Stimulated activated CD4-positive, alpha-beta T cell treated with anti-CD3 and anti-CD28 coated beads, Interleukin-4, amount 100 ng/mL, for 24 hours (primary cell): ENCODE measurements at places on chromosomes 1 and 21.

- no peak for DNase-seq
Observed at GRCh38 chr1:38962113-38962512, 20.5 kb upstream of the RHBDL2 start.

DNA sequence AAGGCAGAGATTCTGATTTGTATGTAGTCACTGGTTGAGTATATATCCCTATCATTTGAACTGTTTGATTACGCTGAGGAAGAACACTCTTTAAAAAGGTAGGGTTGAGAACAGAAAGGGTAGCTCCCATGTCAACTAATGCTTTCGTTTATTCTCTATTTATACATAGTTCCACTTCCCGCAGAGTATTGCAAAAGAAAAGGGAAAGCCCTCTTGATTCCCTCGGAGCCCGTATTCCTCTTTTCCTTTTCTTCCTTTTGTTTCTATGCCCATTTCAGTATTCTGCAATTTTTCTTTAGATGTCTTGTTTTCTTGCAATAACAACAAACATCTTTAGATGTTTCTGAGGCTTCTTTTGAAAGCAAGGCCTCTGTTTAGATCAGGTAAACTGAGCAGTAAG is 78.2 kb downstream of the DNTTIP2 start:
- no peak for DNase-seq

- no peak for DNase-seq
Observed at GRCh38 chr1:54875000-54875399, 12.0 kb downstream of the DHCR24 start.

DNA sequence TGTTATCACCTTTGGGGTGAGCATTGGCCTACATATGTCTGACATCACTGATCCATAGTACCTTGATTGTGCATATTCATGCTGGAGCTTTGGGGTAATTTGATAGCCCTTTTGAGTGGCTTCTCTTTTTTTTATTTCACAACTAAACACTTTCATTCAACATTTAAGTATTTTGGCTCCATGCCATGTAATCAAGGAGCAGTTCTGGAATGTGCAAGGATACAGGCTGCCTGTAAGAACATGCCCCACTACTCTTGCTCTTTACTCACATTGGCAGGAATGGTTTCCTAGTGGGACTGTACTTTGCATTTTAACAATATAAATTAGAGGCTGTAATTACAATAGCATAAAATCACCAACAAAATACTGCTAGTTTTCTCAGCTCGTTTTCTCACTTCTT is 300.7 kb upstream of the SPAG17 start:
- no peak for DNase-seq

- no peak for DNase-seq
Observed at GRCh38 chr1:155608888-155609225, 1.2 kb upstream of the MSTO1 start.

- DNase-seq, result no peak
Observed at GRCh38 chr1:37250371-37250770, 216.1 kb upstream of the GRIK3 start.

DNA sequence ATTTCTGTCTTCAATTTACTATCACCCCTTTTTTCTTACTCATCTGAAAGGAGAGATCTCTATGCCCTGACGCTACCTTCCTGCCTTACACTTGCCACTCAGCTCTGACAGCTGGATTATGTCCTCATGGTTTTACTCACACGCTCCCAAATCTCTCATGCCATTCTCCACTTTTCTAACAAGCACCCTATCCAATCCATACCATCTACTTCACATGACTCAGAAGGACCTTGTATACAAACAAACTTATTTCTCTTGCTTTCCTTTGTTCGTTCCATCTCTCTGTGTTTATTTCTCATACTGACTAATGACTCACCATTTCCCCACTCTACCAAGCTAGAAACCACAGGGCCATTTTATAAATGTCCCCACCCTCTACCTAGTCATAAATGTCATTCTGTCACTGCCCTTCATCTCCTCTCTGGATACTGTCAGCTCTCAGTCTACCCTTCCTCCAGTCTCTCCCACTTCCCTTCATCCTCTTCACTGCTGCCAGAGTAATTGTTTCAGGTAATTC is 87.3 kb downstream of the USP24 start:
- peak; percentile 10 for DNase-seq

GRCh38 chr21:45288441-45288841 is 746 bp upstream of the POFUT2 start:
- no peak for DNase-seq

GRCh38 chr1:14855801-14856200 is 257.3 kb downstream of the KAZN start:
- DNase-seq, result no peak

DNA sequence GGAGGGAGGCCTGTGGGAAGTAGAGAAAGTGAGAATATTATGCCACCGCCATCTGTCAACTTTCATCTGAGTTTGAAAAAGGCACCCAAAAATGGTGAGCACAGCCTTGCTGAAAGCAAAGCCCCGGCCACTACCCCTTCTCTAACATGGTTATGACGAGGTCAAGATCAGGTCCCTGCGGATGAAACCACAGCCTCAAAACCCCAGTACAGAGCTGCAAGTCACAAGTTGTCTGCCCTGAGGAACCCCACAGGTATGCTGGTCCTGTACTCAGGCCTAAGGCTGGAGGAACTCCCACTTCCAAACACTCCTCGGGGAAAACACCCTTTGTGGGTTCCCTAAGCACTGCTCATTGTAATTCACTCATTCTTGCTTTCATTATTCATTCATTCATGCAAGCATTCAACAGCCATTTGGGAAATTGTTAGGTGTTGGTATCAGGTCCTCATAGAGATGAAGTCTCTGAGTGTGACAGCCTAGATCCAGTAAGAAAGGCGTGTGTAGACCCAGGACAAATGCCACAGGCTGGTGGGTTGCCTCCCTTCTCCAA is 216.6 kb upstream of the EDN2 start:
- DNase-seq, result no peak

- no peak for DNase-seq
Observed at GRCh38 chr1:167904652-167905130, 9.2 kb downstream of the ADCY10 start.

DNA sequence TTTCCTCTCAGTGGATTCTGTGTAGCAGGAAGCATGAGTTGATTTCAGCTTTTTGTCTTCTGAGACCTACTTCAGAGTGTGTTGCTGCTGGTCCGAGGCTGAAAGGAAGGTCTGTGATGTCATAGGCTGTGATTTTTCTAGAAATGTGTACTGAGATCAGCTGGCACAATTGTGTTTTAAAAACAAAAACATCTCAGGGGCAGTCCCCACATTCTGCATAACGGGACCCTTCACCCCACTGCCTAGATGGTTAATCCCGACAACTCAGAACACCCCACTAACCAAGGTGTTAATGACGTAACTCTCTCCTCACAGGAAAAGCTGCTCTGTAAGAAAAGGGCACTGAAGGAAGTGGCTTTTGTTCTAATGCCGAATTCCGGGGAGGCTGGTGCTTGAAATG is 59.8 kb upstream of the PPP2R5A start:
- DNase-seq, result peak; percentile 7

- no peak for DNase-seq
Observed at GRCh38 chr1:83709662-83710061, 289.3 kb downstream of the TTLL7 start.

GRCh38 chr21:28308516-28308915 is 684.2 kb downstream of the LTN1 start:
- no peak for DNase-seq

DNA sequence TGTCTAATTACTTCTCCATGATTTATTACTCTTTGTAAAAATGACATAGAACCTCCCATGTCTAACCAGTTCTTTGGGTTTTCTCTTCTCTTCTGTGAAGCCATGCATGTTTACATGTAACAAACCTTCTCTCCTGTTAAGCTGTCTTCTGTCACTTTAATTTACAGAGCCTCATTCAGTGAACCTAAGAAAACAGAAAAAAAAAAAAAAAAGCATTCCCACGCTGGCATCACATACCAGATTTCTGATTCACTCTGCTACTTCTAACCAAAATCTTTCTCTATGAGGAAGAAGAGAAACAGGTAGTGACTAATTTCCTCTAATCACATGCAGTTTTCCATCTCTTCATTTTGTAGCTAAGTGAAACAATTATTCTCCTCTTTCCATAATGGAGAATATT is 141.4 kb upstream of the CXADR start:
- DNase-seq, result no peak

DNA sequence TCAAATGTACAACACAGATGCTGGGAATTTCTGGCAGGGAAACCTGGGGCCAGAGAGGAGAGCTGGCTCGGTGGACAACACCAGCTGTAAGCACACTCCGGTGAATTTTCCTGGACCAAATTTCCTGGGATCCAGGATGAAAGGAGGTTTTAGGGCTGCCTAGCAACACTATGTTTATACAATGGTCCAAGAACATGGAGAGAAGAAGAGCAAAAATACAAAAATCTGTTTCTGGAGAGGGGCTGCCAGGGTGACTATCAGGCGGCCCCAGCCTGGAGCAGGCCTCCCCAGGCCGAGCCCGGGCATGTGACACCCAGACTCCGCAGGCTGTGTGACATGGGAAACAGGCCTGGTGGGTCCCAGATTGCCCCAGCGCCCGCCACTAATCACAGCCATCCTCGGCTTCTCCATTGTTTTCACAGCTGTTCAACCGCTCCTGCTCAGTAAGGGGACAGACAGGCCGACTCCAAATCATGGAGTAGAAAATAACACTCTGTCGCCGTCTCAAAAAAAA is 336.0 kb upstream of the NFIA start:
- DNase-seq, result no peak

DNA sequence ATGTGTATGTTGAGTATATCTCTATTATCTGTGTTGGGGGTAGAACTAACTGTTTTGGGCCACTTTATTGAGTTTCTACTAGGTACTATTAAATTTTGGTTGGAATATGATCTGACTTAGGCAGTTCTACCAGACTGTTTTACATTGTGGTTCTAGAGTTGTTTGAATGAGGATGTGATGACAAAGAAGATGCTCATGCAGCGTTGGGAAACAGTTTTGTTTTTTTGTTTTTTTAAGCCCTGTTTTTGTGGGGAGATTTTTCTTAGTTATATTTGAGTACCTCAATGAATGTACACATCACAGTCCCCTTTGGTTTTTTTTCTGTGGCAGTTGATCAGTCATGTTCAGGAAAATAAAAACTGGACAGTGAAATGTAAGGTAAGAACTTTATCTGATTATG is 40.1 kb downstream of the TMED5 start:
- DNase-seq, result no peak

GRCh38 chr1:217230412-217230811 is 400.5 kb downstream of the GPATCH2 start:
- no peak for DNase-seq

GRCh38 chr1:45928486-45929205 is 125.2 kb downstream of the MAST2 start:
- DNase-seq, result no peak

- DNase-seq, result no peak
Observed at GRCh38 chr21:26881504-26882228, 36.5 kb upstream of the ADAMTS1 start.

- no peak for DNase-seq
Observed at GRCh38 chr1:61825393-61825792, 83.1 kb downstream of the PATJ start.

DNA sequence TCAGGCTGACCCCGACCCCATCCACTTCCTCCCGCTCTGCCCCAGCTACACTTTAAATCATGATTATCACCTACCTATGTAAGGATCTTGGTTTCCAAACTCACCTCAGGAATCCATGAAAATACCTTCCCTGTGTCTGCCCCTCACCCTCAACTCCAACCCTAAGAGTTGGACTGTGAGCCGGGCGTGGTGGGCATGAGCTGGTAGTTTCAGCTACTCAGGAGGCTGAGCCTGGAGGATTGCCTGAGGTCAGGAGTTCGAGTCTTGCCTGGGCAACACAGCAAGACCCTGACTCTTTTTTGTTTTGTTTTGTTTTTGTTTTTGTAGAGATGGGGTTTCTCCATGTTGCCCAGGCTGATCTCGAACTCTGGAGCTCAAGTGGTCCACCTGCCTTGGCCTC is 30.5 kb upstream of the CCSAP start:
- DNase-seq, result no peak

- no peak for DNase-seq
Observed at GRCh38 chr1:246748867-246749266, 24.7 kb downstream of the SCCPDH start.

DNA sequence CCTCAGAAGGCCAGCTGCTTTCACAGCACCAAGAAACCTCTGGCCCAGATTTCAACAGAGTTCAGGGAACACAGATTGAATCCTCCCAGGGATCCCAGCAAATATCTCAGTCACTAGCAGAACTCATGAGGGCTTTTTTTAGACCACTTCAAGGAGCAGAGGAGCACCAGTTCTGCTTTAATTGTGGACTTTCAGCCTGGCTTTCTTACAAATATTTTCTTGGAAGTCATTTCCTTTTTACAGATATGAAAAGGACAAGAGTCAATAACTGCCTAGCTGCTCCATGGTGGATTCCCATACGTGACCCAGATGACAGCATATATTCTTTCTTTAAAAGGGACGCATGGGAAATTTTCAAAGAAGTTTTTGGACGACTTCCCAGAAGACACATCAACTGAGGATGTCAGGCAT is 6.4 kb upstream of the LRRC8B start:
- DNase-seq, result no peak

GRCh38 chr1:175851749-175852148 is 108.4 kb upstream of the TNR start:
- no peak for DNase-seq

- no peak for DNase-seq
Observed at GRCh38 chr1:223873044-223873443, 27.3 kb upstream of the TP53BP2 start.

GRCh38 chr1:206974140-206974539 is 3.9 kb upstream of the FCAMR start:
- DNase-seq, result no peak

GRCh38 chr1:86696522-86696921 is 7.9 kb upstream of the SH3GLB1 start:
- DNase-seq, result no peak

- no peak for DNase-seq
Observed at GRCh38 chr1:64839261-64839660, 94.4 kb downstream of the RAVER2 start.

- no peak for DNase-seq
Observed at GRCh38 chr1:162701286-162701685, 69.0 kb downstream of the DDR2 start.
